Inflammatory macrophage (primary cell): ENCODE measurements at places on chromosomes 6 and 20.

GRCh38 chr6:157645201-157645795, 177.7 kb upstream of the SNX9 start:
- DNase-seq, result no peak

GRCh38 chr20:42779216-42779615, 410.5 kb downstream of the PTPRT start:
- no peak for DNase-seq

DNA sequence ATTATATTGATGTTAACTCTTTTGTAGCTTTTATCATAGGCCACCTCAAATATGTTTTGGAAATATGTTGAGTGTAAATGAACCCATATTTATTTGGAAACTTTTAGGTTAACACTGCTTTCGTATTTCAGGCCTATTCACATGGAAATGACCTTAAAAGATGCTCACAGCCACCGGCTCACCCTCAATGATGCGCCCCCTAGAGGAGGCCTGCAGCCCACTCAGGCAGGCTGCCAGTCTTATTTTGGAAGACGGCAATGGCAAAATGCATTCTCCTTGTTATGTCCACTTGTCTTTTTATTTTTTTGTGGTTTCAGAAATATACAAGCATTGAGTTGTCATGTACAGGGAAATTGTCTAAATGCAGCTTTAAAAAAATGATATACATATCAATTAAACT, 869.7 kb downstream of the PHF3 start:
- no peak for DNase-seq

DNA sequence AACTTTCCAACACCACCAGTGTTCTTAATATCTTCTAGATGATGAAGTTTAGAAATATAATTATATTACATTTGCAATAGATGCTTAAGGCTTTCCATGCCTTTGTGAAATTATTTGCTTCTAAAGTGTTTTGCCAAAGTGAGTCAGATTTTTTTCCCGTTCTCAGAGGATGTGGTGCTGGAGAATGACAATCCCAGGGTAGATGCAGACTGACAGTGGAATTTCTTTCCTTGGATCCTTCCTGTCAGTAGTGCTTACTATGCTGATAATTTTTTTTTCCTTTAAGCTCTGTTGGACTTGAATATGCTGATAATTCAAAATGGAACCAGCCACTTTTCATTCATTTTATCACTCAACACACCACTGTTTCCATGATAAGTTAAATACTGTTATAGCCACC, 59.9 kb upstream of the SOX4 start:
- no peak for DNase-seq

DNA sequence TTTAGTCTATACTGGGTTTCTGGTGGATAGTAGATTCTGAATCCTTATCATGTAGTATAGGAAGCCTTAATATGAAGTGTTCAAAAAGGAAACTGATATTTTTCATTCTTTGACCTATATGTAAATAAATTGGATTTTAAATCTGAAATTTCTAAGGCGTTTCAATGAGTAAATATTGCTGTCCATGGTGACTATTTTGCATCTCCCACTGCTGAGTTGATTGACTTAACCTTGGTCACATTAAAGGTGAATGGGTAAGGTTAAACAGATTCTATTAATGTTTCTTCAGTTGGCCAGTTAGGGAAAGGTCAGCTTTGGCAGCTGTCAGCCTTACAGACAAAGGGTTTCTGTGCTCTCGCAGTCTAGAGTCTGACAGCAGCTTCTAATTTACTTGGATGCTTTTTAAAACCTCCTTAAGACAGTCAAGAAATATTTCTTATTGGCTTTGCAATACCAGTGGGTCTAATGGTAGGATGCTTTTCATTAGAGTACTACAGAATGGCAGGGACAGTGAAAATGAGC, 24.8 kb downstream of the PRIM2 start:
- no peak for DNase-seq

DNA sequence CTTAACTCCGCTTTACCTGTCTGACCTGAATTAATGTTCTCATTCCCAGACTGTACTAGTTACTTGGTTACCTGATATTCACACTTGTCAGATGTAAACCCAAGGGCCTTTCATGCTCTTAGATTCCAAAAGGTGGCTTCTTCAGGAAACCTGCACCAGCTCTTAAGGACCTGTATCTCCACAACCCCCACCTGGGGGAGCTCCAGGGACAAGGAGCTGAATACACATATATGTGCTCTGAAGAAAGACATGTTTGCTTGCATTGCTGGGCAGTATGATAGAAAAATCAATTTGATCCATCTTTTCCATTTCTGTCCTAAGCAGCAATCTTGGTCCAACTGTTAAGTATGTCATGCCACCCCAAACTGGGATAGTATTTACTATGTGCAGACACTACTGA, 64.8 kb upstream of the POU3F2 start:
- DNase-seq, result no peak

GRCh38 chr6:34284563-34285447, 36.0 kb upstream of the SMIM29 start:
- peak; percentile 97 for DNase-seq

GRCh38 chr20:62601172-62601571, 41.1 kb upstream of the SLCO4A1 start:
- no peak for DNase-seq

DNA sequence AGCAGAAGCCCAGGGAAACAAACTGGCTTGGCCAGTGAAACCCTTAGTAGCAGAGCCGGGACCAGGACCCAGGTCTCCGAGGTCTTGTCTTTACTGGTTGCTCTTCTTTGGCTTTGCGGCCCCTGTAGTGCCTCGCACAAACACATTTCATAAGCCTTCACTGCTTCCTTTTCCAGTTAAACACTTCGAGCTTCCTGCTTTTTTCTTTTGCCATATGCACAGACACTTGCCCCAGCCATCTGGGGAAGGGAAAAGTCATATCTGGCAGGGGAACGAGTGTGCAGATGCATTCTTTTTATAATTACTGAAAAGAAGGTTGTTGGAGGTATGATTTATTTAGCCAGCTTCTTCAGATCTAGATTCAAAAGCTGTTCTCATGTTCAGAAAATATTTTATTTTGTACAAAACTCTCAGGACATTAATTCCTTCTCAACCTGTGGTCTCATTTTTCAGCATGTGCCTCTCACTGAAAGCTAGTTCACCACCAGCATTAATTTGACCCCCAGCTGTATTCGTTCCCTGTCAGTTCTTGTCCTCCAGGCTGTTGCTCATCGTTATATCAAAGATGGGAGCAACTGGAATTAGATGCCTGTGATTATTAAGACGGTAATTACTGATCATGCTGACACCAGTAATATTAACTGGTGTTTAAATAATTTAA, 19.2 kb downstream of the KLHL32 start:
- no peak for DNase-seq

GRCh38 chr6:16466800-16467553, 228.6 kb downstream of the GMPR start:
- no peak for DNase-seq

GRCh38 chr6:157104803-157105202, 218.5 kb downstream of the TMEM242 start:
- DNase-seq, result no peak

DNA sequence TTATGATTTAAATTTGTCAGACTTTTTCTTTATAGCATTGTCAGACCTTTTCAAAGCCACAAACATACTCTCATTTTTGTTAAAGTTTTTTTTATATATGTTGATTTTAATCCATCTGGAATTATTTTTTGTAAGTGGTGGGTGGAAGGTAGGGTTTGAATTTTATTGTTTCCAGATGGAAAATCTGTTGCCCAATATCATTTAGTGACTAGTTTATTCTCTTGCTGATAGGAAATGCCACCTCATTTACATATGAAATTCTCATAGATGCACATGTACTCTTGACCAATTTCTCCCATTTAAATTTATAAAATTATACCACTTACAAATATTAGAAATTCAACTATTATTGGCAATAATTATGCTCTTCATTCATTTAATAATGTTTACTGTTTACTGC, 52.1 kb upstream of the PLCB1 start:
- DNase-seq, result no peak

DNA sequence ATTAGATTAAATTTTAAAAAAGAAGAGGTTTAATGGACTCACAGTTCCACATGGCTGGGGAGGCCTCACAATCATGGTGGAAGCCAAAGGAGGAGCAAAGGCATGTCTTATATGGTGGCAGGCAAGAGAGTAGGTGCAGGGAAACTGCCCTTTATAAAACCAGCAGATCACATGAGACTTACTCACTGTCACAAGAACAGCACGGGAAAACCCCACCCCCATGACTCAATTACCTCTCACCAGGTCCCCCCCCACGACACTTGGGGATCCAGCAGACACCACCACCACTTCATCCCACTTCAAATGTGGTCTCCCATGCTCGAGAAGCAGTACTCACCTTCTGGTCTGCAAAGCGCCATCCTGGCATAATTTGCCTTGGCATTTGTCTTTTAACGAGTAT, 24.6 kb downstream of the MTFR2 start:
- DNase-seq, result no peak

DNA sequence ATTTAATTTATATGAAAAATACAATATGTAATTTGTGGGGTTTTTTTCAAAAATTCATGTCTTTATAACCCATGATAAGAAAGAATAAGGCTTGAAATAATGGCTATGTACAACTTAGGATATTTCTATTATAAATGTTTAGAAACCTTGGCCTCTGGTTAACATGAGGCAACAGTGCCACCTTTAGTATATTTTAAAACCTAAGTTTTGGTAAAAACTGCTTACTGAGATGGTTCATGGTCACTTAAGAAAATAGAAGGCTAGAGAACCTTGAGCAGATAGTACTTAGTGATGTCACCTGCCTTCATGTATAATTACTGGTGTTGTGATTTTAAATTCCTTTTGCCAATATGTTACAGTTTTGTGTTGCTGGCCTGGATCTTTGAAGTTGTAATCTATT, 176.4 kb downstream of the ADGB start:
- peak; percentile 12 for DNase-seq

DNA sequence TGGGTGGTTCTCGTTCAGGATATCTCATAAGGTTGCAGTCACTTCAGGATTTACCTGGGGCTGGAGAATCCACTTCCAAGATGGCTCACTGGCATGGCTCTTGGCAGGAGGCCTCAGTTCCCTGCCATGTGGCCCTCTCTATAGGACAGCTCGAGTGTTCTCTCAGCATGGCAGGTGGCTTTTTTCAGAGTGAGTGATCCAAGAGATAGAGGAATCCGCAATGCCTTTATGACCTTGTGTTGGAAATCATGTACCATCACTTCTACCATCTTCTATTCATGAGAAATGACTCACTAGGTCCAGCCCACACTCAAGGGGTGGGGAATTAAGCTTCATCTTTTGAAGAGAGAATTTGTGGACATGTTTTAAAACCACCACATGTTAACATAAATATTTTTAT, 37.8 kb downstream of the PPP1R16B start:
- no peak for DNase-seq

- no peak for DNase-seq
Measured at GRCh38 chr6:7434672-7435071, 45.1 kb downstream of the RIOK1 start.

GRCh38 chr6:36920546-36920945, 34.0 kb upstream of the PI16 start:
- no peak for DNase-seq

DNA sequence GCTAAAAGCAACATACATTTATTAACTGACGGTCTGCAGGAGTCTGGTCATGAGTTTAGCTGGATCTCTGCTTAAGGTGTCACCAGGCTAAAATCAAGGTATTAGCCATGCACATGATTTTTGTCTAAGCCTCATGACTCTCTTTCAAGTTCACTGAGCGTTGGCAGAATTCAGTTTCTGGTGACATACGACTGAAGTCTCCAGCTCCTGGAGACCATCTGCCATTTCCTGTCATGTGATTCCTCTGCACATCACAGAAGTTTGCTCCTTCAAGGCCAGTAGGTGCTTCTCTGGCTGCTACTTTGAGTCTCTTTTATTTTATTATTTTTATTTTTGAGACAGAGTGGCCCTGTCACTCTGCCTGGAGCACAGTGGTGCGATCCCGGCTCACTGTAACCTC, 148.4 kb upstream of the EYA4 start:
- DNase-seq, result no peak

GRCh38 chr6:71444222-71444621, 155.6 kb downstream of the OGFRL1 start:
- DNase-seq, result no peak

- no peak for DNase-seq
Measured at GRCh38 chr6:156160007-156160794, 617.0 kb upstream of the ARID1B start.

DNA sequence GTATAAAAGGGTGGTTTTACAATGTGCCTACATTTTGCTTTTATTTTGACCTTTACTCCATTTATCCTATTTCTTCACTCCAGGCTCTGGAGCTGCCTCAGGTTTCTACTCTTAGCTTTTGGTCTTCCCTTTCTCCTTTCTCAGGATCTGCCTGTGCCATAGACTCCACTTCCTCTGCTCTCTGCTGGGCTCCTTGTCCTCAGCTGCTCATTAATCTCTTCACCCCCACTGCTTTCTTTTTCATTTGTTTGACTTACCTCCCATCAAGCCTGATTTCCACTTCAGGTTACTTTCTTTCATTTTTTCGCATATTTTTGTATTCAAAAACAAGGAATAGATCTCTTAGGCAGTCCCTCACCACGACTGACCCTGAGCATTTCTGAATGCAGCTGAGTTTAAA, 106.8 kb downstream of the COL19A1 start:
- no peak for DNase-seq

- no peak for DNase-seq
Measured at GRCh38 chr6:43739642-43740091, 30.3 kb upstream of the VEGFA start.

GRCh38 chr6:139839506-139840156, 465.2 kb upstream of the CITED2 start:
- DNase-seq, result peak; percentile 90

- no peak for DNase-seq
Measured at GRCh38 chr20:45937765-45938164, 3.3 kb downstream of the PCIF1 start.

DNA sequence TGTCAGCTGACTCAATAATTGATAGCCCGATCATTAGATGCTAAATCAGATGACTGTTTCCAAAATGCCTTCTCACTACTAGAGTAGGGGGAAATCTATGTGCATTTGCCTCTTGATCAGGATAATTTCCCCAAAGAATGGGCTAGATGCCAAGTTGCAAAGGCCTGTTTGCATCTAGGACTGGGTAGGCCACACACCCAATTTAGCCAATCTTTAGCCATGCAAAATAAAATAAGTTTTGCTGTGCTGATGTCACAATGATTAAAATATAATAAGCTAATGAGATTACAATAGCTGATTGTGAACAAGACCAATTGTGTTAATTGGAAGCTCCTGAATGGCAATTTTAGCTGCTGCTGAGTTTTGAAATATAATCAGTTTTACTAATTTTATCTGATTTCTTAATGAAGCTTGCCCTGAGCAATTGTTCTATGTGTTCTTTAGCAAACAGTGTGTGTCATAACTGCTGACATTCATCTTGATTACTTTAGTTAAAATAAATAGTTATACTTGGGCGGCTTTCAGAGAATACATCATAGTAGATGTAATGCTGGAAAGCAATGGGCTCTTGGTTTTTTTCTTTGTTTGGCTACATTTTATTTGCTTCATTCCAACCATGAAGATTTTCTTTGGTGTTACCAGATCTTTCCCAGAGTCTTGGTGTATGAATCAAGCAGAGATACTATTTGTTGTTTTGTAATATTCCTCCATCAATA, 973.2 kb upstream of the SLC35B3 start:
- no peak for DNase-seq
